ENCODE measurements at places on chromosomes 6 and 20.

DNA sequence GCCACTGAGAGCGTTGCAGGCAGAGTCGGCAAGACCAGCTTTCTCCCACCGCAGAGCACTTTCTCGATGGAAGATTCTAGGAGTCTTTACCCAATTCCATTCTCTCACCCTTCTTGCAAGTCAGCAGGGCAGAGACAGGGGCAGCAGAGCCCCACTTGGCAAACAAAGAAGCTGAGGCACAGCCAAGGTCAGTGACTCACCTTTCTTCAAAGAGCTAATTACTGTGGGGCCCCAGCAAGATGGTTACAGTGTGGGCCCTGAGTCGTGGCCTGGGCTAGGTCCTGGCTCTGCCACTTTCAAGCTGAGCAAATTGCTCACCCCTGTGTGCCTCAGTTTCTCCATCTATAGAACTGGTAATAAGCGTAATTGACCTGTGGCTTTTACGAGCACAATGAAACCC is 277.0 kb downstream of the PREX1 start:
- DNase-seq, result no peak

- no peak for DNase-seq
Observed at GRCh38 chr20:48129345-48129942, 344.2 kb upstream of the SULF2 start.

DNA sequence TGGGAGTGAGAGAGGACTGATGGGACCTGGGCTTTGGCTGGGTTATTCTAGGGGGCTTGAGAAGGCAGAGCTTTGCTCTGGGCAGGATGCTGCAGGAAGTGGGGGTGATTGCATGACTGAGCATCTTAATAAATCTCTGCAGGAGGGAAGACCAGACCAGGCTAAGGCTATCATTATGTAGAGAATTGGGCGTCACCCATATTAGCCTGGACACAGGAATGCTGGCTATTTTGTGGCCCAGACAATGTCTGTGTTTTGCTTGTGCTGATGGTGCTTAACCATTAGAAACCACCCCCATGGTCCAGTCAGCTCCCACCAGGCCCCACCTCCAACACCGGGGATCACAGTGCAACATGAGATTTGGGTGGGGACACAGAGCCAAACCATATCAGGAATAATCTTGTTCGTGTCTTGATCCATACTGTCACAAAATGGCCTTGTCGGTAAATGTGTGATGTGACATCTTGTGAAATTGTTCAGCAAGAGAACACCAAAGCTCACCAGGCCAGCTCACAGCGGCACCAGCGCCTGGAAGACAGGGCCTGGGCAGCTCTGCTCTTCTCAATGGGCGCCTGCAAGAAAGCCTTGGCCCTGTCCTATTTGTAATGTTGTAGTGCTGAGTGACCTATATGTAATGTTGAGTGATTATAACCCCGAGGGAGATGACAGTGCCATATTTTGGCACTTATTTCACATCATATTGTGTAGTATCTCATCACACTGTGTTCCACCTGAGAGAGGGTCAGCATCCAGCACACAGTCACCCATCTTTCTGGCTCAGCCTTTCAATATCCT is 211.8 kb downstream of the QKI start:
- no peak for DNase-seq

- DNase-seq, result no peak
Observed at GRCh38 chr6:45880159-45880558, 135.5 kb downstream of the CLIC5 start.

DNA sequence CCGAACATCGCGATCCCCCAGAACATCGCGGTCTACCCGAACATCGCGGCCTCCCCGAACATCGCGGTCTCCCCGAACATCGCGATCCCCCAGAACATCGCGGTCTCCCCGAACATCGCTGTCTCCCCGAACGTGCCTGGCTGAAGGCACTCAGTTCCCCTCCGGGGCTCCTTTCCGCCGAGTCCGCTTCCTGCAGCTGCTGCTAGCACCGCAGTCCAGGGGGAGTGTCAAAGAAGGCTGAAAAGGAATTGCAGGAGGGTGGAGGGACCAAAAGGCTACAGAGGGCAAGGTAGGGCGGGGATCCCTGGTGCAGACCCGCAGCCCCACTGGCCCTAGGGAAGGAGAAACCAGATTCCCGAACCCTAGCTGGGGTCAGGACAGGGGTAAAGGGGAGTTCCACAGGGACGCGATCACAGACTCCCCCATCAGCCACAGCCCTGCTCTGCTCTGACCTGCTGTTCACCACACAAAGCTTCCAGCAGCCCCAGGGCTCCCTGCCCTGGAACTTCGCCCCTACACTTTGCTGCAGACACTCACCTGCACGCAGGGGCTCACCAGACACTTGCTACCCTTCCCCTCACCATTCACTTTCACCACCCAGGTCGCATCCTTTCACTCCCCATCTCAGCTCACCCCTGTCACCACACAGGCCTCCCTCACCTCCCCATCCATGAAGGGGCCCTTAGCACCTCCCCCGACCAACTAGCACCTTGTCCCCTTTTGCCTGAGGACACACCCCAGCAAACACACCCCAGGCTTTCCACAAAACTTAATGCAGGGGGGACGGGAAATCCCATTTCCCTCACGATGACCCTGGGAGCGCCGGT is 1.7 kb downstream of the ULBP1 start:
- DNase-seq, result no peak

DNA sequence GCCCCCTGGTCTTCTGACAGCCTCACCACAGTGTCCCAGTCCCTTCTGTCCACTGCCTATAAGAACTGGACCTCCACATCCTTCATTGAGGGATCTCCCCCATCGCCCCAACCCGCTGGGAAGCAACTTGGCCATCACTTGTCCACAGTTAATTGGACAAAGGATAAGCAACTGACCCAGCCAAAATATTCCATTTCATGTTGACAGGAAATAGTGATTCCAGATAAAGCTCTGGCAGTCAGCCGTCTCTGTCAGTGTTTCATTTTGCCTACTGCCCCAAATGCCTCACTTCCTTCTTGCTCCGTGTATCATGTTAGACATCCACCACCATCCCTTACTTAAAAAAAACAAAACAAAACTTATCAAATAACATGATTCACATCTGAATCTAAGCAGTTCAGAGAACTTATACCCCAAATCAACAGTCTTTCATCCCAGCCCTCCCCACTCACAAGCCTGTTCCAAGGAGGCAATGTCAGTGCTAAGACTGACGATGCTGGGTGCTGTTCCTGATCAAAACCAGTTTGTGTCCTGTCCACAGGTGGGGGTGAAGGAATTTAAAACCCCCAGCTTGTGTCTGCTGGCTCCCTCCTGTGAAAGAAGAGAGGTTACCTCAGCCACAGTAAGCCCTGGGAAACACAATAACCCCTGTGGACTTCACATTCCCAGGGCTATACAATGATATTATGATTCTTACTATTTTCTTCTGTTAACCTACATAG is 162.5 kb downstream of the WDR27 start:
- DNase-seq, result no peak

GRCh38 chr6:84329077-84329476 is 101.6 kb upstream of the CEP162 start:
- DNase-seq, result no peak

GRCh38 chr6:115796829-115797228 is 263.9 kb downstream of the FRK start:
- no peak for DNase-seq

- no peak for DNase-seq
Observed at GRCh38 chr6:150353445-150353844, 15.4 kb upstream of the IYD start.

GRCh38 chr6:166465671-166466087 is 82.9 kb upstream of the MPC1 start:
- DNase-seq, result no peak
